ENCODE measurements at places on chromosomes 13 and 19. TPM values are rescaled to one million over a fixed set of nuclear protein-coding genes. Genes with fewer than 3 reads are reported as not detected.

The ZNF224 gene
- 19.7 TPM for total RNA-seq

The ADGRE1 gene
- total RNA-seq = not detected

The NLRP9 gene
- total RNA-seq = not detected

The DMRTC2 gene
- total RNA-seq = not detected

The PIBF1 gene
- 18.0 TPM for total RNA-seq

The LGALS14 gene
- not detected for total RNA-seq

The PCDH9 gene
- total RNA-seq = 6.5 TPM

The MRPL54 gene
- 38.3 TPM for total RNA-seq
